Spleen (tissue), 13 donors: ENCODE measurements at places on chromosomes 6 and 20. TPM values are rescaled to one million over a fixed set of nuclear protein-coding genes. Genes with fewer than 3 reads are reported as not detected.
A peak's percentile ranks its signal among the peaks of the same experiment; 100 is the strongest.

- DNase-seq: no peak
These were observed 63.9 kb downstream of the REV3L start for GRCh38 chr6:111418971-111419693.

DNA sequence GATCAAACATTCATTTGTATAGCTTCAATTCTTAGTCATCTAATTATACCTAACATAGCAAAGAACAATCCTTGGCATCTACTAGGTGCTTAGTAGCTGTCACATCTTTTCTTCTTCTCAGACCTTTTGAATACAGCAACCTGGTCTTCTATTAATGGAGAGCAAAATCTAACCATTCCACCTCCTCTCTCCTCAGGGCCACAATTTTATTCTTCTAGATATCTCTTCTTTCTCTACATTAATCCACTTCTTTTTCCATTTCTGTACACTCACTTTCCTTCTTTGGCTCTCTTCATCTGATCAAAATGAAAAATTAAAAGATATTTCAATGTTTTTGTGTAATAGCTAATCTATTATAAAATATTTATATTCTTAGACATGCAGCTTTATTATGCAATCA is 9.0 kb upstream of the HLA-DOA start:
- DNase-seq: no peak

DNA sequence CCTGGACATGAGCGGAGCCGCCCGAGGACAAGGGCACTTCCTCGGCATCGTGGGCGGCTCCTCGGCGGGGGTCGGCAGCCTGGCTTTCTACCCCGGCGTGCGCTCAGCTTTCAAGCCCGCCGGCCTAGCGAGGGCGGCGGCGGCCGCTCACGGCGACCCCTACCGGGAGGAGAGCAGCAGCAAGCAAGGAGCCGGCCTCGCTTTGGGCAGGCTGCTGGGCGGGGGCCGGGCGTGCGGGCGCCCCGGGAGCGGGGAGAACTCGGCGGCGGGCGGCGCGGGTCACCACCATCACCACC is 6.7 kb downstream of the PRDM13 start:
- DNase-seq: peak; percentile 88

- DNase-seq: no peak
These were observed 61.4 kb downstream of the IL22RA2 start for GRCh38 chr6:137112067-137112355.

DNA sequence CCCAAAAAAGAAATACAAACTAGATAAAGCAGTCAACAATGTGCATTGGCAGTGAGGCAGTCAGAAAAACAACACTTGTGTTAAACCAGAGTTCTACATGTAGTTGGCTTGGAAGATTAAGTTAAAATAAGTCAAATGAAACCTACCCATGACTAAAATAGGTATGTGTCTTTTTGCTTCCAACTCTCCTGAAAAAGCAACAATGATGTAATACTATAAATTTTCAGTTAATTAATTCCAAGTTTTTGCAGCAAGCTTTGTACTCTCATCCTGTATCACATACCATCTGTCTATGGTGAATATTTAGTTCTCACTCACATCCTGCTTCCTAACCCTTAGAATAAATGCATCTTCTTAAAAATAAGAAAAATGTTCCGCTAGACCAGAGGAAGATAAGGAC is 261.5 kb downstream of the KIF16B start:
- no peak for DNase-seq

DNA sequence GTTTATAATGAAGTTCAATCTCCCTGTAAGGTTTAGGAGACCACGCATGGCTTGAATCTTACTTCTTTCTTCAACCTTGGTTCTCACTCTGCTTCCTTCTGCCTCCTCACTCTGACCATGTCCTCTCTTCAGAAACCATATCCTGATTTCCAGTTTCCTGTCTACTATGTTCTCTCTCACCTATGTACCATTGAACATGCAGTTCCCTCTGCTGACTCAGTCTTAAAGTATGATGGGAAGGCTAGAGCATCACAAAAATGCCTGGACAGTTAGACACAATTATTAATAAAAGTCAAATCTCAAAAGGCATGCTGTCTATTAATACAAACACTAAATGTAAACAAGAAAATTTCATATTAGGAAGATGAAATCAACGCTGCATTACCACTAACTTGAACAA is 151.6 kb downstream of the PRKN start:
- no peak for DNase-seq

DNA sequence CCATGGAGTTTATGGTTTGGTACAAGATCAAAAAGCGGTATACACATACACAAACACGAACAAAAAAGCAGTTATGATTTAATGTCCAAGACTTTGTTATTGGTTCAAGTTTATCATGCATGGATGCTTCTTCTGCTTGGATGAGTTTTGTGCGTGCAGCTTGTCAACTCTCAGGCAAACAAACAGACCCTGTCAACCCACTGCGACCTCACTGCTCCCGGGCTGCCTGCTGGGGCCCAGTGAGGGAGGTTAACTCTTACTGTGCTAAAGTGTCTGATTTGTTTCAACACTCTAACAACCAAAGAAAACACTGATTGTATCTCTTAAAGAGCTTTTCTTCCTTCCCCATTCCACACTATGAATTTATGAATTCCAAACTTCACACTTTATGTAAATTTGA is 26.8 kb upstream of the DDR1 start:
- DNase-seq: no peak

- peak; percentile 87 for DNase-seq
These were observed 99.5 kb downstream of the FOXC1 start for GRCh38 chr6:1709234-1709641.

- DNase-seq: no peak
These were observed 61.6 kb upstream of the SNX9 start for GRCh38 chr6:157761331-157761921.

DNA sequence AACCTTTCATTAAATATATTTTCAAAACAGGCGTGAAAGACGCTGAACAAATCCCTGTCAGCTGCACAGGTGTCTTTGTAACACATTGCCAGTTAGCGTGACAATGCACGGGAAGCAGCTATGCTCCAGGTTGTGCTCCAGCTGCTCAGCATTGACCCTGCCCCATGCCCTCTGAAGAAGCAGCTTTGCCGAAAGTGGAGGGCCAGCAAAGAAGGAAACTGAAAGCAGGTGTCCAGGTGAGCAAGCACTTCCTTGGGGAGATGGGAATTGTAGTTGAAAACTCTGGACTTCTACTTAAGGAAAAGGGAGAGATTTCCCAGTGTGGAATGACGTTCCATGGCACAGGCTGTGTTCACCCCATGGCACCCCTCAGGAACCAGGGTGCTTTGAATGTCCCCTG is 125.7 kb downstream of the TTLL2 start:
- no peak for DNase-seq

The DSP gene
- total RNA-seq: 22.0 TPM

The ZNF311 gene
- total RNA-seq: 0.67 TPM

The MAS1L gene
- total RNA-seq: not detected

The FBXO30 gene
- 8.1 TPM for total RNA-seq

The NRSN1 gene
- total RNA-seq: not detected

The PBOV1 gene
- not detected for total RNA-seq
